ENCODE measurements at places on chromosomes 11 and 22.
A peak's percentile ranks its signal among the peaks of the same experiment; 100 is the strongest.

DNA sequence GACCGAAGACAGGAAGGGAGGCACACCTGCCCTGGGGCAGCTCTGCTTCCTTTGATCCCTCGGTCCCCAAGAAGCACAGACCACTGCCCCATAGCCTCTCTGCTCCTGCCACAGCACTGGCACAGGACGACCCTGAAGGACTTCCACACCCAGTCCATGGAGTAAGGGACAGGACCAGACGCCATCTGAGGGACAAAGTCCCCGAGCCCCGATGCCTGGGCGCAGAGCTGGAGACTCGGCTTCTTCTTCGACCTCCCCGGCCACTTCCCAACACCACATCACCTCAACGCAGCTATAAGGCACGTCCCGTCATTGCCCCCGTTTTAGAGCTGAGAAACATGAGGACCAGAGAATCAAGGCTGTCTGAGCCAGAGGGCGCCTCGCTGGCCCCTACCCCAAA is 310.5 kb downstream of the BRD1 start:
- peak; percentile 63 for DNase-seq

GRCh38 chr11:17745023-17745772 is 10.6 kb downstream of the KCNC1 start:
- DNase-seq = no peak

- no peak for DNase-seq
Measured at GRCh38 chr11:43676933-43677332, 3.6 kb upstream of the HSD17B12 start.

GRCh38 chr22:26672590-26673468 is 15.4 kb downstream of the MIAT start:
- peak; percentile 57 for DNase-seq

DNA sequence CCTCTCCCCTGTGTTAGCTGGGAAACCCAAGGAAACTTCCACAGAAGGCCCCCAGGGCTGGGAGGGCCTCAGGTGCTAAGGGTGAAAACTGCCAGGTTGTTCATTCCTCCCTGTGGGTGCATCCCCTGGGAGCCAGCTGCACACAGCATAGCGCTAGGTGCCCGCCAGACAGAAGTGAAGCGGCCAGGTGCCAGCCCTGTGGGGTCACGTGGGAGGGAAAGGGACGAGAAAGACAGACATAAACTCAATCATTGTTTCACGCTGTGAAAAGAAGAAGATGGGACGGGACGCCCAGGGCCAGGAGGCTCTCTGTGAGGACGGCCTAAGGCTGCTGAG is 31.6 kb upstream of the HMOX1 start:
- no peak for DNase-seq

DNA sequence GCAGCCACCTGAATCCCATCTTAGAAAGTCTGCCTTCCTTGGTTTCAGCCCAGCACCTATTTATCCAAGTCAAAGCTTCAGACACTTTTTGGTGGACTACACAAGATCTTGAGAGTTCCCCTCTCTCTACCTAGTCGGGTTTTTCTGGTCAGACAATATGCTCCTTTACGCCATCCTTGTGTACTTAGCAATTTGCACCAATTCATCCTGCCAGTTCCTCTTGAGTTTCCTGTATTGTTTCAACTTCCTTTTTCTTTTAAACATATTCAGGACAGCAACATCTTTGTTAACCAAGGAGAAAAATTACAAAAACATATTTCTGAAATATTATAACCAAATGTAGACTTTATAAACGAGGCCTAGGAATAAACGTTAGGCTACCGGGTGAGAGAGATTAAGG is 368.2 kb upstream of the CADM1 start:
- no peak for DNase-seq

DNA sequence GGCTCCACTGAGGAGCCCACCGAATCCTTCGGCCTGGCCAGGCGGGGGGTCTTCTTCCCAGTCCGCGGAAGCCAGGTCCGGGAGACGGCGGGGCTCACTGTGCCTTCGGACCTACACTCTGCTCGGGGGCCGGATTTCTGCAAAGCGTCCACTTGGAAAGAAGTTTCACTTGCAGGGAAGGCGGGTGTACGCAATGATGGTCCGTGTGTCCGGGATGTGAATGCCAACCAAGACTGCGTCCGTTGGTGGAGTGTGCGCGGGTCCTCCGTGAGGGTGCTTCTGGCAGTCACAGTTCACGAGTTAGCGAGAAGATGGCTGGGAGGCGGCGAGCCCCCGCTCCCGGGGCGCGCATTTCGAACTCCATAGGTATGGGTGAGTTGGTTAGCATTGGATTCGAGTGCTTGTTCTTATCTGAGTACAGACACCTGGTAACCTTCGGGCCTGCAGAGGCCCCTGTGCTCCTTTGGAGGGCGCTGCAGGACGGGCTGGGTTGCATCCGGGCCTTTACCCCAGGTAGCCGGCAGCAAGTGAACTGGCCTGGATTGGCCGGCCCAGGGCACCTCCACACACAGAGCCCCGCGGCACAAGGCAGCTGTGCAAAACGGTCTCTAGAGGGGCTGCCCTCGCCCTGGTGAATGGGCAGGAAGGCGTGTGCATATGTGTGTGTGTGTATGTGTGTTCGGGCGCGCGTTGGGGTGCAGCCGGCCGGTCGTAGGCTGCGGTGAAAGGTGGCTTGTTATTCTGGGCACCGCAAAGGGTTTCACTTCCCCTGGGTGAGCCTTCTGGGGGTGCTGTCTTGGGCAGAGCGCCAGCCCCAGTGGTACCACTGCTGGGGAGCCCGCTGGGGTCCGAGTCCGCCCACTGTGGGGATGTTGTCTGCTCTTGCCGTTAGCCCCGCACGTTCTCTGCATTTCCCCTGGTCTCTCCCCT is 13.3 kb upstream of the CYP2R1 start:
- peak; percentile 56 for DNase-seq

GRCh38 chr11:14622223-14622954 is 21.2 kb upstream of the PDE3B start:
- no peak for DNase-seq

- no peak for DNase-seq
Measured at GRCh38 chr11:60927061-60927592, 2.9 kb downstream of the TMEM132A start.

DNA sequence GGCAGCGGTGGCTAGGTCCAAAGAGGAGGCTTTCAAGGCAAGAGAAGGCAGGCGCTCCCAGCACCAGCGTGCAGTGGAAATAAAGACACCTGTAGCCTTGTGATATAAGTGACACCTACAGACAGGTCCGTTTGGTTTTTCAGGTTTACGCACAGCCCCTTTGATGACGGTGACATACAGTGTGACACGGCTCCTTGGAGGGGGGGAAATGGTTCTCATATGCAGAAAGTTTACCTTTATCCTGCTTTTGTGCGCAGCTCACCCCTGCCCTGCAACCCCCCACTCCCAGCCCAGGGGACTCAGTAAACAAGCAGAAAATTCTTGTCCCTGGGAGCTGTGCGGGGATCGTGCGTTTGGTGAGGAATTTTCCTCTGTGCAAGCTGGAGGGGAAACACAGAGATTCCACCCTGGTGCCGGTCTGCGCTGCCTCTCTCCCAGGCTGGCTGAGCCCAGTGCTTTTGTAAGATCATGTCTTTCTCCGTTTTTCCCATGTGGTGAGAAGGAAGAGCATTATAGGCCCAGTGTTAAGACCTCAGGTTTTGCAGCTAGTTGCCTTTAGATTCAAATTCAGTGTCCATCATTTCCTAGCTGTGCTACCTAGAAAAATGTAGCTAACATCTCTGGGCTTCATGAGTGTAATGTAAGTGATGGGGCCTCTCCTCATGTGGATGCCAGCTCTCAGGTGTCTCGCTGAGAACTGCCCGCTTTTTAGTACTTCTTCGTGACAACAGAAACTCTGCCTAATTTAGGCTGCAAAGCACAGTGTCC is at the start of gene ELF5:
ELF5 (minus strand) TSS at position 113 of the 768 bp plus-strand sequence. CDS start 8,045 bp downstream, outside the sequence.
- DNase-seq = no peak

- DNase-seq = no peak
Measured at GRCh38 chr11:17432002-17432401, 43.5 kb upstream of the KCNJ11 start.

DNA sequence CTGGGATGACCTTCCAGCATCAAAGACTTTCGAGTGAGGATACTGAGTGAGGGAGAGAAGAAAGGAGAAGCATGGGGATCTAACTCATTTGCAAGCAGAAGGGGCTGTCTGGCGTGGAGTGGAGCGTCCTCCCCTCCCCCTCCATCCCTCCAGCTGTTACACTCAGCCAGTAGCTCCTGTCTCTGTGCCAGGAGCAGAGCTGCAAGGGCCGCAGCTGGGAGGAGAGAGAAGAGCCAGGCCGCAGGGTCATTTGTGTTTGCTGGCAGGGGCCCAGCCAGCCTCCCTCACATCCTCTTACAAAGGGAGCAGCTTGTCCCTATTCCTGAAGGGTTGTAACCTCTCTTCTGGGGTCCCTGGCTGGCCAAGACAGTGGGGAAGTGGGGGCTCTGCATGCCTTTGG is 57.9 kb downstream of the NECTIN1 start:
- no peak for DNase-seq

GRCh38 chr22:50529897-50530579 is at the start of gene TYMP:
TSS of gene TYMP (minus strand) at chr22:50530012. CDS start at chr22:50529709, 303 bp downstream.
- peak; percentile 34 for DNase-seq

All from activated naive CD4-positive, alpha-beta T cell (primary cell).